ENCODE measurements at places on chromosomes 3 and 15.

DNA sequence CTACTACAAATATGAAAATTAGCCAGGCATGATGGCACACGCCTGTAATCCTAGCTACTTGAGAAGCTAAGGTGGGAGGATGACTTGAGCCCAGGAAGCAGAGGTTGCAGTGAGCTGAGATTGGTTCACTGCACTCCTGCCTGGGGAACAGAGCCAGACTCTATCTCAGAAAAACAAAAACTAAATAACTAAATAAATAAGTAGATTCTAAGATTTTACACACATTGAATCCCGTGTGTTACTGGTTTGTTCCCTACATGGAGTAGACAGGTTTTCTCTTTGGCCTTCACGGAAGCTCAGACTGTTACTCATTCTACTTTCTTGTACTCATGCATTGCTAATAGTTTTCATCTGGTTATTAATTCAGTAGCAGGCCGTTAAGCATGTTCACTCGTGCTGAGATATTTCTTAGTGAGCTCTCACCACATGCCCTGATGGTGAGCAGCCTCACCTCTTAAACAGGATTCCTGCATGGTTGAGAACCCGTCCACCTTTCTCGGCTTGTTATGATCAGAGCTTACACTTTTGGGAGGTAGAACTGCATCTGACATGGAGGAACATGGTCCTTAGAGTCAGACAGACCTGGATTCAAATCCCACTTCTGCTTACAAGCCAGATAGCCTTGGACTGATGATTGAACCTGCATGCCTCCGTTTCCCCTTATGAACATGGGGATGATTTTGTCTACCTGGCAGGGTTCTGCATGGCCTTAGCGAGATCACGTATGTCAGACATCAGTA lies 49.1 kb downstream of the CMTM7 start:
- peak; percentile 17 for DNase-seq

GRCh38 chr3:66405701-66406091 lies 95.1 kb downstream of the LRIG1 start:
- DNase-seq: no peak

- no peak for DNase-seq
These were observed 41.7 kb upstream of the SPSB4 start for GRCh38 chr3:141009496-141009895.

GRCh38 chr15:70715840-70716485 lies 47.4 kb downstream of the UACA start:
- DNase-seq: no peak

DNA sequence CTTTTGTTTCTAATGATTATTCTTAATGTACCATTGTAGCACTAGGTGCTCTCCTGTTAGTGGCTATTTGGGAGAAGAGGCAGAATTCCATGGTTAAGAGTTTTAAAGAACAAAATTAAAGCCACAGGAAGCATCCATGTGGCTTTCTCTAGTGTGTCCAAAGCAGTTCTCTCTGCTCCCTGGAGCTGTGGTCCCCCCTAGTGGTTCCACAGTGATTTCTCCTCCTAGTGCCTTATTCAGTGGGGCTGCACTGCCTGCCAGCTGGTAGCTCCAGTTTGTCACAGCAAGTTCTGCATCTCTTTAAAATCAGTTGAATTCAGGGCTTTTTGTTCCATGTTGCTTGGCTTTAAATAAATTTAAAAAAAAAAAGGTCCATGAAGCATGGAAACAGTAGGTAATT lies 39.6 kb upstream of the FAM98B start:
- no peak for DNase-seq

DNA sequence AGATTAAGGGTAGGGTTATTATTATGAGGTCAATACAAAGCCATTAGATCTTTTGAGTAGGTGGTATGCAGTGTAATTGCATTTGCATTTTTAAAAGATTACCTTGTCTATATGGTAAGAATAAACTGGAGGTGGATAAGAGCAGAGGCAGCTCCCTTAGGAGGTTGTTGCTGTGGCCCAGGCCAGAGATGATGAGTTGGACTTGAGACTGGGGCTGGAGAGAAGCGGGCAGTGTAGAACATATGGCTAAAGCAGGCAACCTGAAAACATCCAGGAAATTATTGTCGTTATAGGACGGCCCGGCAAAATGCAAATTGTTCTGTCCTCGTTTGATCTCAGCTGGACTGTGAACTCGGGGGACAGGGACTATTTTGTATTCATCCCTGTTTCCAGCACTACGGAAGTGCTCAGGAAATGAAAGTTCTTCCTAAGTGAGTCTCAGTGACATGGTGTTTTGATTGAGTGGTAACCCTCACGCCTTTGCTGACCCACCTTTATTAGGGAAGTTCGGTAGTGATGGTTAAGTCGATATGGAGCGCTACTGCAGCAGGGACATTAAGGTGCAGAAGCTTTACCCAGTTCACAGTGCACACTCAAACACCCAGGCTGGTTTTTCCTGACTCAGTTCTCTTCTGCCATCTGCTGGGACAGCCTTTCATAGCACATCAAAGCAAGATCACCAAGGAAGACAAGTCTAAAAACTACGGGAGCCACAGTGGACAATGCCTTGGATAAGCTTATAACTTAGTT lies 27.2 kb upstream of the VPS33B start:
- DNase-seq: peak; percentile 79

GRCh38 chr3:196177967-196178366 lies 33.2 kb downstream of the ZDHHC19 start:
- no peak for DNase-seq

- DNase-seq: no peak
These were observed 731 bp downstream of the ZNF710 start for GRCh38 chr15:90001683-90002427.

GRCh38 chr3:30225021-30225420 lies 381.4 kb upstream of the TGFBR2 start:
- no peak for DNase-seq

DNA sequence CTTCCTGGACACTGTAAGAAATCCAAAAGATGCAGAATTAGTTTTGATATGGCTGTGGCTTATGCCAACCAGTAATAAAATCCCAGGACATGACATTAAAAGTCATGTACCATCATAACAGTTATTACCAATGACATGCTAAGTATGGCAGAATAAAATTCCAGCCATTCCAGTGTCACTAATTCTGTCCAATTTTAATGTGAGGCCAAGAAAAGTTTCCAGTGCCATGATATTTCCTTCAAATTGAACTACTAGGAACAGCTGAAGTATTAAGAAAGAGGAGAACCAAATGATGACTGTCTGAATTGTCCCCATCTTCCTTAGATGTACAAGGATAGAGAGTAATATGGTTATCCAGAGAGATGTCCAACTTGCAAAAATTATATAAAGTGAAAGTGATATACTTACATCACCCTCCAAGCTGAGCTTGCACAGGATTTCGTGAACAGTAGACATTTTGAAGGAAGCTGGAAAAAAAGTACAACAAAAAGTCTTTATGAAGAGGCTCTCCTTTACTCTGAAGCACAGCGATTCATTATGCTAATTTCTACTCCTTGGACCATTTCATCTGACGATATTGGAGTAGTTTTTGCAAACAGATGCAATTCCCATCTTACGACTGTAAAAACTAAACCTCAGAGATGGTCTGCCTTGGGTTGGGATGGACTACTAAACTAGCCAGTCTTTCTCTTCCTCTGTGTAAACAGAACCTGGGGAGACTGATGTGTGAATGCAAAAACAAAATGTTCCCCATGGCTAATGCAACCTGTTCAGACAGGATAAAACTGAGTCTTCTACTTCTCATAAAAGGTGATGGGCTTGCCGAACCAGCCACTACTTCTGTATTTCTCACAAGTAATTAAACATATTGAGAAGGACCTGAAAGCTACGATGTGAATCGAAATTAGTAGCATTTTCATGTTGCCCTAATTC lies 11.9 kb downstream of the ANXA2 start:
- peak; percentile 22 for DNase-seq

DNA sequence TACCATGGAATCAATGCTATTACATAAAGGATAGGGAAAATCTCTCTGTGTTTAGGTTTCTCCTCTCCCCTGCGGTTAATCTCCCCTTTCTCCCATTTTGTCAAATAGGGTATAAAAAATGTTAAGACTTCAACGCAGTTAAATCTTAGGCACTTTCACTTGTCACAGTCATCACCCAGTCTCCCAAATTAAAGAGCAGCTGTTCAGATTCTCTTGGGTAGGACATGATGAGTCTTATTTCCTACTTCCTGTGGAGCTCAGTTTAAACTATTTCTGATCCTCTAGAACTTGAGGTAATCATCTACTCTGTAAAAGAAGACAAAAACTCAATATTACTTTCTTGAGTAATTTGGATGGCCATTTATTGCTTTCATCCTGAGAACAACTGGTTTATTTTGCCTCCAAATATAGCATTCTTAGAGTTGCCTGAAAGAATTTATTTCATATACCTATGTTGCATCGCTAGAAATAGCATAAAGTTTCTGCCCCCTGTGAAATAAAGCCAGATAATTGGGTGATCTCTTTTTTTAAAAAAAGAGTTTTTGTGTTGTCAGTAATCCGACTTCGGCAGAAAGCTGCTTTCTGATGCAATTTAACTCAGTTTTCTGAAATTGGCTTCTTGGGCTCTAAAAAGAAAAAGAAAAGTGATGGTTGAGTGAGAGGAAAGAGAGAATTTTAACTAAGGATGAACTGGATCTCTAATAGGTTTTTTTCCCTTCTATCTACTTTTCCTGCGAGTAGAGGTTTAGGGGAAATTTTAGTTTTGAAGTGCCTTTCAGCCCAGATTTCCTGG lies 20.7 kb downstream of the RAP2B start:
- no peak for DNase-seq

- DNase-seq: no peak
These were observed 73.0 kb upstream of the FRMD4B start for GRCh38 chr3:69458803-69459365.

DNA sequence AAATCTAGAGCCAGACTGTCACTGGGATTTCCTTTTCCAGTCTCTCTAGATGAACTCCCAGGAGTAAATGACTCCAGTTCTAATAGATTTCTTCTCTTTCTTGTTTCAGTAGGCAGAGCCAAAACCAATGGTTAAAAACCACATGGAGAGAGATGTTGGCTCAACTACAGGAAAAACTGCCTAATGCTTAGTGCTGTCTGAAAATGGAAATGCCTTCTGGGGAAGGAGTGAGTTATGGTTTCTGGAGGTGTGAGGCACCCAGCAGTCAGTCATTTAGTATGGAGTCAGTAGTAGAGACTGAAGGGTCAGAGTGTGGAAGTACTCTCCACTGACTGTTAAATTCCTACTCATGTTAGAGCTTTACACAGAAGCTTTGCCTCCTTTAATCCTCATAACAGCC lies 136.7 kb downstream of the CCNL1 start:
- no peak for DNase-seq

- DNase-seq: no peak
These were observed 98.3 kb upstream of the ALDH1A3 start for GRCh38 chr15:100781061-100781960.

GRCh38 chr15:92599394-92599970 lies 56.1 kb downstream of the FAM174B start:
- DNase-seq: no peak

DNA sequence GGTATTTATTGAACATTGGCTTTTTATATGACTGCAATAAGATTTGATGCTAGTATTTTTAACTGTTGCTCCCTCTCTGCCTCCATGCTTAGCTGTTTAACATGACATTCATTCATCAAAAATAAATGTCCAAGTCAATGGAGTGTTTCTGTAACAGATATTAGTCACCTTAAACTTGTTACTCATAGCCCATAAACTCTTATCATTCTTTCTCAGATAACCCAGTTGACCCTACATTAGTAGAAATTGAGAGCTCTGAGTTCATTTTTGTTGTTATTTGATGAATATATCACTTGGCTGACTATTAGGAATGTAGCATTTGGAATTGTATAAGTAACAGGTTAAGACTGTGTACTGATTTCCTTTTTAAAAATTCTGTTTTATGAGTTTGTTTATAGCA lies 201.1 kb downstream of the UBE2E2 start:
- DNase-seq: no peak

DNA sequence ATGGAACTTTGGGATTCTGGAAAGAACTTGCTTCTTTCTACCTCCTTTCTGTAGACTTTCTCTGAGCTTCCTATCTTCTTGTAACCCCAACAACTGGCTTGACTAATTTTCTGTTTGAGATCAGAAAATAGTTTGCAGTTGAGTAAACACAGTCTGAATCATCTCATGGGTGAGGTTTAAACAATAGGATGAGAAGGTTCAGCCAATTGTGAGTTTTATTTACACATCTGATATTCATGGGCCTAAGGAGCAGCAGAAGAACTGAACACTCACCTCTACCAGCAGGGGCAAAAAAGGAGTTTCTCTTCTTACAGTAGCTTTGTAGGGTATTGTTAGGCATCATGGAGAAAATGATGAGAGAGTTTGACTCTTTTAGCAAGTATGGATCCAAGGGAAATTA lies 54.2 kb downstream of the DTWD1 start:
- DNase-seq: no peak

GRCh38 chr3:144626835-144627234 lies 655.2 kb downstream of the DIPK2A start:
- no peak for DNase-seq

DNA sequence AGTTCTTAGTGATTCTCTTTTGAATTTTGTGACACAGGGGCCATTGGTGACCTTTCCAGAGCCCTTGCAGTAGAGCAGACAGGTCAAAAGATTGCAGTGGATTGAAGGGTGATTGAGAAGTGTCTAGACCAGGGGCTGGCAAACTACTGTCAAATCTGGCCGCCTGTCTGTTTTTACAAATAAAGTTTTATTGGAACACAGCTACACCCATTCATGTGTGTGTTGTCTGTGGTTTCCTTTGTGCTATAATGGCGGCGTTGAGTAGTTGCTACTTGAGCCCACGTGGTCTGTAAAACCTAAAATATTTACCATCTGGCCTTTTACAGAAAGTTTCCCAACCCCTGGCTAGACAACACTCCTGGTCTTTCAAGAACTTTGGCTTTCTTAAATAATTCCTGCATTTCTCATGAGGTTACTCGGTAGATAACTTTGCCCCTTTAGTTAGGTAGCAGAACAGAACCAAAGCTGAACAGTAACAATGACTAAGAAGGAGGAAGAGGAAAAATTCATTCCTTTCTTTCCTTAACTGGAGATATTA lies 265.1 kb upstream of the NR2E3 start:
- DNase-seq: no peak

- no peak for DNase-seq
These were observed 263.1 kb downstream of the ADAMTS17 start for GRCh38 chr15:100078511-100079220.

DNA sequence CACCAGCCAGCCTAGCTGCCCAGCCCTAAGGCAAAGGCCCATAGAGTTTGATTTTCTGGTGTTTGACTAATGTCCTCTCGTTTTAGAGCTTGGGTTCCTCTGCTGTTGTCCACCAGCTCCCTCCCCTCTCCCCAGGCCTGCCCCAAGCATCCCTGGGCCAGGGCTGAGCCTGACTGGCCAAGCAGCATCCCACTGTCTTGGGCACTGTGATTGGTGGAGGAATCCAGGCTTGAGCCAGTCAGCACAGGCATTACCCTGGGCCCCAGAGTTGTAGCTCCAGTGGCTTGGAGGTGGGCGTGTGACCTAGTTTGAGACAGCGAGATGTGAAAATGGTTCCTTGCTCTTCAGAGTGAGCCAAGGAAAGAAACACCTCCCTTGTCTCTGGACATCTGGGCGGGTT lies 155.3 kb upstream of the MEF2A start:
- DNase-seq: no peak
